ENCODE measurements at places on chromosomes 1 and 21.

- DNase-seq: no peak
Measured at GRCh38 chr1:203025686-203026030, 633 bp upstream of the PPFIA4 start.

DNA sequence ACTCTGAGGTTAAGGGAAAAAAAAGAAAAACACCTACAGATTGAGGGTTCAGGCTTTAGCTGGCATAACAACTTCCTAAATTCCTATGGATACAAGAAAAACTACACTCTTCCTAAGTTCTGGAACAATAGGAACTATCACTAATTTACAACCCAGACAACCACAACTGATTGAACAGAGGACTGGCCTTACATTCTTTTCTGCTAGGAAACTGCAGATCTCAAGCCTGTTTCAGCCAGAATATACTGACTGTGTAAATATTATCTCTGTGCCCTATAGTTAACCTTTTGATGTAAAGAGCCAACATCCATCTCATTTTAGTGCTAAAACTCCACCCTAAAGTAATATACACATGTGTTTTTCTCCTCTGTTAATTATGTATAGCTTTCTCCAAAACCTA is 1186.5 kb upstream of the TMPRSS15 start:
- no peak for DNase-seq

DNA sequence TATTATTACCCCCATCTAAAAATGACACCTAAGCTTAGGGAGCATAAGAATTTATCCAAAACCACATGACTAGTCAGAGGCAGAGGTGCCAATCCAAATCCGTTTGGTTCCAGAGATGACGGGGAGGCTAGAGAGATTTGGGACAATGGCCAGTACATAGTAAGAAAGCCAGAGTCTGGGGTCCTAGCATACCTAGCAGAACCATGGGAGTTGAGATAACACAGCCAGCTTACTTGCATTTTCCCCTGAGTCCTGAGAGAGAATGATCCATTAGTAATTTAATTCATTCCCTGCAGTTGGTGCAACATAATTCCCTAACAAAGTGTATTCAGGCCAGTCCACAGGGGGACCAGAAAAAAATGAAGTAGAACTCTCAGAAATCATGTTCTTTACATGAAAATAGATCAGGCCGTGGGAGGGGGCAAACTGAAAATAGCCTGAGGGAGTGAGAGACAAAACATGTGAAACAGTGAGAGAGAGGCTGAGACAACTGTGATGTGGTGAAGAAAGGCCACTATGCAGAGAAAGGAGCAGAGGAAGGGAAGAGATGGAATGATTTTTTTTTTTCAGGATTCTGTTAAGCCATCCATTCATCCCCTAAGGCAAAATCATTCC is 243.3 kb downstream of the BRINP2 start:
- DNase-seq: no peak

DNA sequence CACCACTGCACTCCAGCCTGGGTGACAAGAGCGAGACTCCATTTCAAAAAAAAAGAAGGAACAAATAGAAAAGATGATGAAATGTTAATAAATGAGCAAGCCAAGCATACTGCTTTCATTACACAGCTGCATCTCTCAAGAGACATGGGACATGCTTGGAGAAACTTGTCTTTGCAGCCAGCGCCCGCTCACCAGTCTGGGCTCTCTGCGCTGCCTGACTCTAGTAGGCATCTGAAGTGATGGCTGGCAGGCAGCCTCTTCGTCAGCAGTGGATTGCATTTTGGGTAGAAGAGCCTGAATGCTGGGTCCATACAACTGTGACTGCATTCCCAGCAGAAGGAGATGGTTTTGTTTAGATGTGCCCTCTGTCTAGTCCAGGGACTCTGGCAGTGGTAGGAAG is 48.0 kb downstream of the IL6R start:
- no peak for DNase-seq

GRCh38 chr1:50969611-50970508 is at the start of gene CDKN2C:
TSS of gene CDKN2C (plus strand) at chr1:50970245. CDS start at chr1:50970369, 124 bp downstream.
- no peak for DNase-seq

DNA sequence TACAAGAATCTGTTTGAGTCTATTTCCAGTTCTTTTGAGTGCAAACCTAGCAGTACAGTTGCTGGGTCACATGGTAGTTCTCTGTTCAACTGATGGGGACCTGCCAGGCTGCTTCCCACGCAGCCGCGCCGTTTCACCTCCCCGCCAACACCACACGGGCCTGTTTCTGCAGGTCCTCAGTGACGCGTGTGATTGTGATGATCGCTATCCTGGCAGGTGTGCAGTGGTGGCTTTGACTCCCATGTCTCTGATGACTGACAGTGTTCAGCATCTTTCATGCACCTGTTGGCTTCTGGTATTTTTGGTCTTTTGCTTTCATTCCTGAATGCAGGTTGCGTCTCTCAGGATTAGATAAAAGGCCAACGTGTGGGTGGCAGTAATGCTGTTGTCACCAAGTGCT is 41.6 kb downstream of the FAAP20 start:
- no peak for DNase-seq

- DNase-seq: no peak
Measured at GRCh38 chr1:31507221-31507620, 69.1 kb upstream of the TINAGL1 start.

DNA sequence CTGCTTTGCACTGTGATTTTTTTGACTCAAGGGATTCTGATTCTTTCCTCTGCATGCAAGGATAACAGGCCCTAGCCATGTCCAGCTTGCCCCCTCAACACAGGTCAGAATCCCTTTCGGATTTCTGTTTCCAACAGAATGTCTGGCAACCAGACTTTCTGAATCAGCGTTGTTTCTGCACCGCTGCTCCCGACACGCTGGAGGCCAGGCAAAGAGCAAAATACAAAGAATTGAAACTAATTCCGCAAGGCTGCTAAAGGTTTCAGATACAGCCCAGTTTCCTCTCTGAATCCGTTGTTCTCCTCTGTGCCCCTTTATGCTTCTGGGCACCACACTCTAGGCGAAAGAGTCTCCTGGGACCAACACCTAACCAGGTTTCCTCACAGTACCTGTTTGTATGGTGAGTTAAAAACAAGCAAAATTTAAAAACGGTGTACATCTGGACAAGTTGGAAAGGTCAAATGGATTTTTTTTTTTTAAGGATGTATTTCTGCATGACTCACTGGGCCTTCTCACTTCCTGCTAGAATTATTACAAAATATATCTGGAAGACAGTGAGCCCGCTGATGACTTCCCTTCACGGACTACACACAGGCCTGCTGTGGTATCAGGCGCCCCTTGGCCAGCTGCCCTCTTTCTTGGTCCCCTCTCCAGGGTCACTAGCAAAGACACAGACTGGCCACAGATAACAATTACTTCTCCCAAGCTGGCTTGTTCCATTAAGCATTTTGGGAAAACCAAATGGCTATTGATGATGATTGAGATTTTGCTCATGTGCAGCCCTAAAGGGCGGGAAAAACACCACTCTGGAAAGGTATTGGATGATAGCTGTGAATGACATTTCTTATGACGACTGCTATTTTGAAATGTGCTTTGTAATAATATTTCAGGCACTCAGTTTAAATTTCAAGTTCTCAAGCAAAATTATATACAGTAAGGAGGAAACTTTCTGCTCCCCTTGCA is 118.3 kb downstream of the TGFB2 start:
- DNase-seq: no peak

- DNase-seq: no peak
Measured at GRCh38 chr1:211472724-211473123, 19.2 kb downstream of the RD3 start.

DNA sequence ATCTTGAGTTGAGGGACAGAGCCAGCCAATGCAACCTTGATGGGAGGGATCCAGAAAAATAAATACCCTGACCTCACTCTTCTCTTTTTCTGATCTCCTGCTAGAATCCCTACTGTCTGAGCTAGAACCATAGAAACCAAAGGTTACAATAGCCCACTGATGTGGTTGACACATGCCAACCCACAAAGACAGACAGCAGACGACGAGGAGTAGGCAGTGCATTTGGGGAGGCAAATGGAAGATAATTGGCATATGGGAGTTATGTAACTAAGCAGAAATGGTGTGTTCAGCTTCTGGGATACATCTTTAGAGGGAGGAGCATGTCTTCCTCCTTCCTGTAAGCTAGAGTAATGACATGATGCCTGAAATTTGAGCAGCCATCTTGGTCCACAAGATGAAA is 171.7 kb upstream of the FGGY start:
- no peak for DNase-seq

GRCh38 chr21:34737115-34737514 is 68.3 kb downstream of the CLIC6 start:
- DNase-seq: no peak

DNA sequence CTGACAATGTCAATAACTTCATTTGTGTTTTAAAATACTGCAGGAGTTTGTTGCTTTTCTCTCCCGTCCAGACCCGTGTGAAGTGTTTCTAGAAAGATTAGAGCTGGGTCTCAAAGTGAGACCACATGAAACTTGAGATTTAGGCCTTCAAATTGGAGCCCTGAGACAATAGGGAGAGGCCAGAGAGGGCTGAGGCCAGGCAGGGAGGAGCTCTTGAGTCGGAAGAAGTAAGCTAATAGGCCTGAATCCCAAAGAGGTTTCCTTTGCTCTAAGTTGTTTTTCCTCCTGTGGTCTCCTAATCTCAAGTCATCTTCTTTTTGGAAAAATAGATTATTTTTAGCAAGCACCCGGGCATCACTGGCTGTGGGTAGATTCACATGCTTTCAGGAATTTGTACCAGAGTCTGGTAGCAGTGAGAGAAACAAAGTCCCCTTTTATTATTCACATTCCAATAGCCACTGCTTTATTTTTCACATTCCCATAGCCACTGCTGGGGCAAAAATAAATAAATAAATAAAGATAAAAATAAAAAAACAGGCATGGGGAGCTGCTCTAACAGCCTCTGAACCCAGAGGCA is 25.6 kb downstream of the CD244 start:
- no peak for DNase-seq

DNA sequence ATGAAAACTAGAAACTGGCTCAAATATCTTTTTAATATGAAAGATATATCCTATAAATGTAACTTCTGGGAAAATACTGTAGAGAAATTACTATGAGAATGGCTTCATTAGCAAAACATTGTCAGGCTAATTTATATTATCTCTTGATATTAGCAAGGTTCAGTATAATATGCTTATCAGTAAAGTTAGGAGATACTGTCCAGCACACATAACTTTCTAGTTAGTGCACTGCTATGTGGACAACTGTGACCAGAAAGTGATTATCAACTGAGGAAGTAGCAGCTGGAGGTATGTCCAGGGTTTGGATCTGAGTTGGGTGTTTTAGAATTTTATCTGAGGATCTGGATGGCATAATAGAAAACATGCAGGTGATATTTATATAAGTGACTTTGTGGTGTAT is 7.5 kb downstream of the LRRC8C start:
- no peak for DNase-seq

- DNase-seq: no peak
Measured at GRCh38 chr1:94117259-94117851, 3.6 kb downstream of the ABCA4 start.

DNA sequence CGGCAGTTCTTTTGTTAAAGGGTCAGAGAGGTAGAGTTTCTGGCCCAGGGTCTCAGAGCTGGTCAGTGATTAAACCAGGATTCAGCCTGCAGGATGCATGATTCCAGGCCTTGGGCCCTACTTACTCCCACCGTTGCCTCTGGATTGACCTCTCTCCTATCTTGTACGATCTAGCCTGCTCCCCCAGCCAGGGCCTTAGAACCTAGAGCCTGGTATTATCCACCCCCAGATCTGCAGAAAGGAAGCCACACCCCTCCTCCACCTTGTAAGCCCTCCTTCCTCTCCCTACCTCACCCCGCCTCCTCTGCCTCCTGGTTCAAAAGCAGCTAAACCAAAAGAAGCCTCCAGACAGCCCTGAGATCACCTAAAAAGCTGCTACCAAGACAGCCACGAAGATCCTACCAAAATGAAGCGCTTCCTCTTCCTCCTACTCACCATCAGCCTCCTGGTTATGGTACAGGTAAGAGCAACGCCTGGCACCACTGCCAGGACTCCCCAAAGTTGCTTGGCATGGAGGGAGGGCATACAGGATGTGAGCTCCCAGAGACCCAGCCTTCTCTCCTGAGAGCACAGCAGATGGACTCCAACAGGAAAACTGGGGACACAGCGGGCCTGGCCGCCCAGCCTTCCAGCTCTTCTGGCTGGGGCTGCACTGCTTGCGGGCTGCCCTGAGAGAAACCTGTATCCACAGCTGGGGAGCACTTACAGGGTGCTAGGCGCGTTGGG is at the start of gene CD52:
Gene CD52, plus strand, starts transcription at position 347 of the 726 bp plus-strand sequence. Its CDS starts 60 bp downstream, at position 407.
- peak; percentile 53 for DNase-seq

DNA sequence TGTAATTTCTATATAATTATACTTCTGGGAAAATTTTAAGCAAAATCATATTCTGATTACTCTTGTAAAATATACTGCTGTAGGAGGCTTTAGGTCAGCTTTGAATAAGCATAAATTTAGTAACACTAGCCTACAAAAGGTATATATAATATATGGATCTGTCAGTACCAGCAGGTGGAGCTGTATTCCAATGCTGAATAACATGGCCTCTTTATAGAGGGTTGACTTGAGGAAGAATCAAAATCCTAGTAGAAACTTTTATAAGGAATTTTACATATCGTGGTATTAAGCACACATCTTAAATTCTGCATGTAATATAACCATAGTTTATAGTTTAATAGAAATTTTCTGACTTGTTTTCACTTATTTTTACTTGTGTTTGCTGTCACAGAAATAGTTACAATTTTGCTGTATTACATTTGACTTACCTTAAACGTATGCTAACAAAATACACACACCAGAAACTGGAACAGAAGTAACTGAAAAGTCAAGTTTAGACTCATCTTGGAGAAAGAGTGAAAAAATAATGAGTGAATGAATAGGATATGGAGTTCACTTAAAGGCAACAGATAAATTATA is 79.3 kb downstream of the HMCN1 start:
- DNase-seq: no peak

DNA sequence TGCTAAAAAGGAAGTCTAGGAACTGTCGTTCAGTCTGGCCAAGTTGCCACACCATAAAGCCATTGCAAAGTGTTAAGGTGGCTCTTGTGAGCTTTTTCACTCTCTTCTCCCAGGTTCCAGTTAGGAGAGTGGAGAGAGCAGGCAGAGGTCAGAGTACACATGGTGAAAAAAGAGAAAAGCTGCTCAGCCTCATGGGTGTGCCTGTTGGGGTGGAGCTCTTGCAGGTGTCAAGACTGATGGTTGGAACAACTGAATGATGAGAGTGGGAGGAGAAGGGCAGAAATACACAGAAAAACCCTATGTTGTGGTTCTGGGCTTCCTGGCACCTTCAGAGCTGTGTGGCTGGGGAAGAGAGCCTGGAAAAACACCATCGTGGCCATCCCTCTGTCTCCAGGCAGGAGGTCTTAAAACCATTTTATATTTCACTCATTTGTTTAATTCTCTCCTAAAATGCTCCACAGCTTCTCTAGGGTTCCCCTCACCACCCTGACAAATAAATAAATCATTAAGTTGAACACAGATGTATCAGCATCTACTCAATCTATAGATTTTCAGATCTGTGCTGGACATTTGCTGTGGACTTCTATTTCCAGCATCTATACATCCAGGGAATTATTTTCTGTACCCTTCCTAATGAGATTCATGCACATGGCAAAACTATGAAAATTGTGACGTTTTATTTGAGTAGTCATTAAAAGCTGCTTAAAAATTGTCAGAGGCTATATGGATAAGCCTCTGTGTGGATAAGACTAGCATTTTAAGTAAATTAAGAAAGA is 17.5 kb downstream of the UBASH3A start:
- DNase-seq: no peak
